ENCODE measurements at places on chromosomes 11 and 22.

DNA sequence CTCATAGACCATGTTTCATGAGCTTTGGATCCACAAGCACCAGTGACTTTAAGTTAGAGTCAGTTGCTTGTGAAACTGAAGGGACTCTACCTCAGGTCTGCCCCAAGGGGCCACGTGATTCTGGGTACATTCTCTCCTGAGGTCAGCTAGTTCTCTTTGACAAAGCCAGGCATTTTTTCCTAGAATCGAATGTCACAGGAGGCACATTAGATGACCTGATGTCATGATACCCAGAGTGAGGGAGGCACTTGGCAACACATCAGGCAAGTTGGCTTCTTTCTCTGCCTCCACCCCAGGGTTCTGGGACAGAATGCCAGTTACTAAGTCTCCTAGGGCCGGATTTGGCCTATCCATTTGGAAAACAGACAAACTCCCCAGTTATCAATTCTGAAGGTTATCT is 93.0 kb downstream of the APIP start:
- H3K27me3 ChIP-seq = peaks cover 7% of the 10 kb centered on the region
- DNase-seq = no peak
- no peak overlapping the region for H3K27ac ChIP-seq

- no peak overlapping the region for H3K4me3 ChIP-seq
- H3K27me3 ChIP-seq = no peaks in the 10 kb centered on the region
- H3K27ac ChIP-seq = no peak overlapping the region
- no peaks in the 10 kb centered on the region for H3K4me1 ChIP-seq
Observed at GRCh38 chr11:7381937-7382336, 103.4 kb upstream of the OLFML1 start.

GRCh38 chr11:75498556-75499255 is 27.0 kb downstream of the GDPD5 start:
- H3K27ac ChIP-seq = no peak overlapping the region
- no peak for DNase-seq
- H3K4me1 ChIP-seq = peaks cover 8% of the 10 kb centered on the region

DNA sequence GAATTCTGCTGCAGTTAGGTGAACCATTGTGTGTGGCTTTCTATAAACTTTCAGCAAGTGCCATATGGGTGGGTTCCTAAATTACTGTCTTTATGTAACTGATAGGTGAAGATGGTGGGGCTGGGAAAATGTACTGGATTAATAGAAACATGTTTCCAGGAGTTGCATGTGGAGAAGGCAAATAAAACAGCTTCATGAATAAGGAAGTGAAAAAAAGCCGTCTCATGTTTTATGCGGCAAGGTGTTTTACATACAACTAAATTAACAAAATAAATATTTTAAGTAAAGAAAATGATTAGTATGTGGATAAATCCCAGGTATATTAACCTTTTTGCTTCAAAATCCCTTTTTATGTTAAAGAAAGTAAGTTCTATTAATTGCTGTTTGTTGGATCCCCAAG is 67.2 kb downstream of the EXT2 start:
- H3K4me1 ChIP-seq = no peaks in the 10 kb centered on the region
- no peak overlapping the region for H3K4me3 ChIP-seq
- no peak for DNase-seq
- H3K27me3 ChIP-seq = no peaks in the 10 kb centered on the region

DNA sequence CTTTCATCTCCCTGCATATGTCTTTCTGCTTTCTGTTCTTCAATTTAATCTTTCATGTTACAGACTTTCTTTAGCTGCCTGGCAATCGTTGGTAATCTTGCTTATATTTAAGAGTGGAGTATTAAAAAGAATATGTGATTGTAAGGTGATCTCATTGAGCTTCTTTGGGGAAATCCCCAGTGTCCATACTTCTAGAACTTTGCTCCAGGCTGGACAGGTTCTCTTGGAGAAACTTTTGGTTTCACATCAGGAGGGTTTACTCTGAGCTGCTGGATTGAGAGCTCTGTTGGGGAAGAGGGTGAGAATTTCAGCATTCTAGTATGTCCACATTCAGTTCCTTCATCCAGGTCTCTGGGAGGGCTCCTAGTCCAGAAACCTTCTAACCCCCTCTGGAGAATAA is 16.1 kb downstream of the LRRC75B start:
- H3K27me3 ChIP-seq = no peaks in the 10 kb centered on the region
- no peak overlapping the region for H3K4me3 ChIP-seq
- peaks cover 35% of the 10 kb centered on the region for H3K36me3 ChIP-seq
- no peak overlapping the region for H3K27ac ChIP-seq
- H3K4me1 ChIP-seq = no peaks in the 10 kb centered on the region
- no peak for DNase-seq

GRCh38 chr11:28822576-28822975 is 714.4 kb downstream of the METTL15 start:
- H3K27ac ChIP-seq = no peak overlapping the region
- no peak for DNase-seq
- no peaks in the 10 kb centered on the region for H3K27me3 ChIP-seq
- H3K4me3 ChIP-seq = no peak overlapping the region
- H3K36me3 ChIP-seq = no peaks in the 10 kb centered on the region

GRCh38 chr11:111206472-111206871 is 39.1 kb upstream of the POU2AF2 start:
- no peak for DNase-seq
- H3K4me3 ChIP-seq = no peak overlapping the region
- H3K4me1 ChIP-seq = no peaks in the 10 kb centered on the region
- no peak overlapping the region for H3K27ac ChIP-seq
- no peaks in the 10 kb centered on the region for H3K36me3 ChIP-seq

DNA sequence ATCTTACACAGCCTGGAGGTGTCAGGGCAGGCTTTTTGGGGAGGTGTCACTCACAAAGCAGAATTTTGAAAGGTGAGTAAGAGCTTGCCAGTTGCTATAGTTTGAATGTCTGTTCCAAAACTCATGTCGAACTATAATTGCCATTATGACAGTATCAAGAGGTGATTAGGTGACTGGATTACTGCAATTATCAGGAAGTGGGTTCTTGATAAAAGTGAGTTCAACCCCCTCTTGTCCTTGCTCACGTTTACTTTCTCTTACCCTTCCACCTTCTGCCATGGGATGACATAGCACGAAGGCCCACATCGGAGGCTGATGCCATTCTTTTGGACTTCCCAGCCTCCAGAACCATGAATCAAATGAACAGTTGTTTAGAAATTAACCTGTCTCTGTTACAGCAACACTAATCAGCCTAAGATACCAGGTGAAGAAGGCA is 4.7 kb upstream of the C11orf86 start:
- no peaks in the 10 kb centered on the region for H3K36me3 ChIP-seq
- H3K27ac ChIP-seq = no peak overlapping the region
- no peaks in the 10 kb centered on the region for H3K4me1 ChIP-seq
- no peak overlapping the region for H3K4me3 ChIP-seq
- DNase-seq = no peak

DNA sequence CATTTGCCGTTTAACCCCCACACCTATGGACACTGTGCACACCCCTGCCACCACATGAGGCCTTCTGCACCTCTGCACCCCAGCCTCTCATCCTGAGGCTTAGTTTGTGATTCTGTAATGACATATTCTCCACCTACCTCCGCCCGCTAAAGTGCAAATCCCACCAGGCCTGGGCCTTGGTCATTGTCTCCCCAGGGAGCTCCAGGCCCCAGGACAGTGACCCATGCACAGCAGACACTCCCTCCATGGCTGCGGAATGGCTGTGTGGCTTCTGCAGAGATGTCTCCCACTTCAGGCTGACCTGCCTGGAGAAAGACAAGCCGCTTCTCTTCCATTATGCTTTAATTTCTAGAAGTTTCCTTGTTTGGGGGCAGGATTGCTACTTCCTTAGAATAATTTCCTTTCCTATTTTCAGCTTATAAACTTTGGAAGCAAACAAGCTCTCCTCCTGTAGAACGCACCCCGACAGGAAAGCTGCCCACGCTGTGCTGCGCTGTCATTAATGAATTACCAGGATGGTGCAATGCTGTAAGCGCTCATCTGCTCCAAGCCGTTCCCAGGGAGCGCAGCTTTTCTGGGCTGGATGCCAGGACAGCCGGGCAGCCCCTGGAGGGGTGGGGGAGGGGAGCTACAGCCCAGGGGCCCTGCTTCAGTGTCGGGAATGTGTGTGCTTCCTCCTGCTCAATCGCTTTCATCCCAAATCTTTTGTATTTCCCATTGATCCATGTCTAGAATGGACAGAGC is 618.0 kb downstream of the BRD1 start:
- no peaks in the 10 kb centered on the region for H3K4me1 ChIP-seq
- H3K4me3 ChIP-seq = no peak overlapping the region
- no peaks in the 10 kb centered on the region for H3K27me3 ChIP-seq
- no peak for DNase-seq

GRCh38 chr22:38345782-38346181 is 28.5 kb upstream of the CSNK1E start:
- no peak overlapping the region for H3K4me3 ChIP-seq
- H3K27me3 ChIP-seq = peaks cover 35% of the 10 kb centered on the region
- H3K36me3 ChIP-seq = no peaks in the 10 kb centered on the region

DNA sequence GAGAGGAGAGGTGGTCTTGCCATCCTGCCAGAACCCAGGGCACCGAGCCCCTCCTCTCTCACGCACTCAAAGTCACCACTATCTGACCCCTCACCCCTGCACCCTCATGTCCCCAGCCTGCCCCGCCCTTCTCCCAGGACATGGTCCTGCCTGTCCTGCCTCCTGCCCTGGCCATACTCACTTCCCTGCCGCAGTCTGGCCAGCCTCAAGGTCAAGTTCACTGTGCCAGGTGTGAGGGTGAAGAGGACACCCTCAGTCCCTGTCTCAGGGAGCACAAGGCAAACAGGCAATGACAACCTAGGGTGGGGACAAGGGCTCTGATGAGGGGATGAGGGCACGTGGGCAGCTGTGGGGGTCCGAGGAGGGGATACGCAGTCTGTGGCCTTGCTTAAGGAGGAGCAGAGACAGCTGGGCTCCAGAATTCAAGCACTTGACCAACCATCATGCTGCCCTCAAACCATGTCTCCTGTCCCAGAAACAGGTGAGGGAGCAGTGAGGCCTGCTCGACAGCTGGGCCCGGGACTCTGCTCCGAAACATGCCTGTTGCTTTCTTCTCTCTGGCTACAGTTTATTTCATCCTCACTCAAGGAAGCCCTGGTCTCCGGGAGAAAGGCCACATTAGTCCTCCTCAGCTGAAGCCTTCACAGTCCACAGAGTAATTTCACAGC is 36.6 kb downstream of the PDGFB start:
- no peak overlapping the region for H3K27ac ChIP-seq
- no peak overlapping the region for H3K4me3 ChIP-seq
- no peaks in the 10 kb centered on the region for H3K4me1 ChIP-seq
- H3K27me3 ChIP-seq = peaks cover 8% of the 10 kb centered on the region

DNA sequence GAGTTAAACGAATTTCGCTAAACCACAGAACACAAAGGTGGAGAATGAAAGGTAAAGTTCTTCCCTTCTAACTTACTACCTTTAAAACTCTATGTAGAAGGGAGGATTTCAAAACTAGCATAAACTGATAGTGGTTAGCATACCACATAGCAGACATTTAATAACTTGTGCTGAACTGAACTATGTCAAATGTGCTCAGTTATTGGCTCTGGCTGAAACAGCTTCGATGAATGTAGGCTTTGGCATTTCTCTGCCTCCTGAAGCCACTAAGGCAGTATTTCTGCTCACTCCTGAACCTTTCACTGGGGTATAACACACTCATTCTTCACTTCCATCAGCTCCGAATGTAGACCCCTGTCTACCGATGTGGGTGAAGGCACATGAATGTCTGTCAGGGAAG is 1188.1 kb downstream of the LRRC4C start:
- H3K4me3 ChIP-seq = no peak overlapping the region
- H3K27me3 ChIP-seq = no peaks in the 10 kb centered on the region
- no peaks in the 10 kb centered on the region for H3K4me1 ChIP-seq
- no peak for DNase-seq
- H3K27ac ChIP-seq = no peak overlapping the region

DNA sequence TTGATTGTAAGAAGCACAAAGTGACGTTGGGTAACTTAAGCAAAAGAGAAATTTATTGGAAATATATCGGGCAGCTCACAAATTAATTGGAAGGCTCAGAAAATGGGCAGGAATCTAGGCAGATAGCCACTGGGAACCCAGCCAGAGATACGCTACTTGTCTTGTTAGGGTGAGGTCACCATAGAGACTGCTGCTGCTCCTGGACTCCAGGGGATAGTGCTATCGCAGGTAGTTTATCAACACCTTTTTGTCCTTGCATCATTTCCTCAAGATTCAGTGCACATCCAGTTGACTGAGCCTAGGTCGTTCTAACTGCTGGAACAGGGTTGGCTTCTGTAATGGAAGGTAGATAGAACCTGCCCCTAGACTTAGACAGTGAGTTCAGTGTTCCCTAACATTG is 19.6 kb downstream of the AMOTL1 start:
- no peak overlapping the region for H3K4me3 ChIP-seq
- DNase-seq = no peak
- H3K27ac ChIP-seq = no peak overlapping the region
- peaks cover 6% of the 10 kb centered on the region for H3K27me3 ChIP-seq
- H3K36me3 ChIP-seq = no peaks in the 10 kb centered on the region
- no peaks in the 10 kb centered on the region for H3K4me1 ChIP-seq

- peaks cover 5% of the 10 kb centered on the region for H3K36me3 ChIP-seq
- no peak overlapping the region for H3K27ac ChIP-seq
- H3K4me1 ChIP-seq = no peaks in the 10 kb centered on the region
- H3K4me3 ChIP-seq = no peak overlapping the region
- no peak for DNase-seq
- H3K27me3 ChIP-seq = no peaks in the 10 kb centered on the region
Observed at GRCh38 chr11:111792314-111792713, 26.1 kb upstream of the PPP2R1B start.

DNA sequence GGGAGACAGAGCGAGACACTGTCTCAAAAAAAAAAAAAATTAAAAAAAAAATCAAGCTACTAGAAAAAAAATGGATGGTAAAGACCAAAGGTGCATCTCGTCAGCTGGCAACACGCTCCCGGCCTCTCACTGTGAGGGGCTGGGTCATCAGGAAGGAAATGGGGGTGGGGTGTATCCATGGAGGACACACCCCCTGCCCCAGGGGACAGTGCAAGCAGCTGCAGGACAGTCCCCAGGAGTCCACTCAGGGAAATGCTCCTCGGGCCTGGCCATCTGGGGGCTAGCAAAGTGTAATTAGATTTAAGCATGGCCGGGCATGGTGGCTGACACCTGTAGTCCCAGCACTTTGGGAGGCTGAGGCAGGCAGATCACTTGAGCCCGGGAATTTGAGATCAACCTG is 23.1 kb downstream of the TTLL1 start:
- H3K27ac ChIP-seq = no peak overlapping the region
- H3K27me3 ChIP-seq = no peaks in the 10 kb centered on the region
- no peak for DNase-seq
- peaks cover 12% of the 10 kb centered on the region for H3K36me3 ChIP-seq
- H3K4me3 ChIP-seq = no peak overlapping the region
- H3K4me1 ChIP-seq = no peaks in the 10 kb centered on the region

DNA sequence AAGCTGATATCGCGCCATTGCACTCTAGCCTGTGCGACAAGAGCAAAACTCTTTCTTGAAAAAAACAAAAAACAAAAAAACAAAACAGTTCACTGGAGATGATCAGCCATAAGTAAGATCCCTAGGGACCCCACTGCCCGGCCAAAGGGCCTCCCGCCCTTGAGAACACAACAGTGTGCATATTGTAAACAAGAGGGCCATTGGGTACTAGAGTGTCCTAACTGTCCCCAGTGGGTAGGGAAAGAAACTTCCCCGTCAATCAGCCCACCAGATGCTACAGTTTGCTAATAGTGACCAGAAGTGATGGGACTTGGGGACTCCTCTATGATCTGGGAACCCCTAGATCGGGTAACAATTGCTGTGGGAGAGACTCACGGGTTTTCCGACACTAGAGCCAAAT is 3.7 kb upstream of the ACY3 start:
- H3K36me3 ChIP-seq = no peaks in the 10 kb centered on the region
- H3K27ac ChIP-seq = no peak overlapping the region
- DNase-seq = no peak
- H3K4me3 ChIP-seq = no peak overlapping the region
- peaks cover 2% of the 10 kb centered on the region for H3K27me3 ChIP-seq

Measured in T-cell (primary cell).